Stimulated activated CD4-positive, alpha-beta T cell treated with anti-CD3 and anti-CD28 coated beads, Interleukin-12 subunit alpha, Interleukin-12 subunit beta, amount 100 ng/mL, for 48 hours (primary cell): ENCODE measurements at places on chromosomes 1 and 21.

- DNase-seq = no peak
These were observed 126.0 kb downstream of the SYF2 start for GRCh38 chr1:25106352-25106751.

DNA sequence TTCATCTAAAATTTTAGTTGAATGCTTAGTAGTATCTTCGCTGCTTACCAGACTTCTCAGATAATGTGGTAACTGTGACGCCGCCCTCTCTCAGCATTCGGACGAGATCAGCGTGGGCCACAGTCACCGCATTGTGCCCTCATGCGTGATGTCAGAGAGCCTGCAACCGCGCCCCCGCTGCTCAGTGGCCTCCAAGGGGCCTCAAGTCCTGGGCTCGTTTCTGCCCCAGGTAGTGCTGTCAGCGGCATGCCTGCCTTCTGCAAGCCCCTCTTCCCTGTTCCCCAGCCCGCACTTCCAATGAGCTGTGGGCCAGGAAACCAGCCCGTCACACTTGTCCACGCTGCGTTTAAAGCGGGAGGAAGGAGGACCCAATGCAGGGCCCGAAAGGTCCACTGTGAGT lies 61.6 kb upstream of the TRAPPC10 start:
- DNase-seq = no peak

- no peak for DNase-seq
These were observed 129.9 kb upstream of the KCNK2 start for GRCh38 chr1:214952648-214953047.

GRCh38 chr1:168243198-168243597 lies 17.4 kb downstream of the SFT2D2 start:
- no peak for DNase-seq

GRCh38 chr1:147413110-147413605 lies 128.1 kb upstream of the BCL9 start:
- DNase-seq = no peak

GRCh38 chr1:10204003-10204642 lies 6.2 kb upstream of the KIF1B start:
- DNase-seq = no peak

DNA sequence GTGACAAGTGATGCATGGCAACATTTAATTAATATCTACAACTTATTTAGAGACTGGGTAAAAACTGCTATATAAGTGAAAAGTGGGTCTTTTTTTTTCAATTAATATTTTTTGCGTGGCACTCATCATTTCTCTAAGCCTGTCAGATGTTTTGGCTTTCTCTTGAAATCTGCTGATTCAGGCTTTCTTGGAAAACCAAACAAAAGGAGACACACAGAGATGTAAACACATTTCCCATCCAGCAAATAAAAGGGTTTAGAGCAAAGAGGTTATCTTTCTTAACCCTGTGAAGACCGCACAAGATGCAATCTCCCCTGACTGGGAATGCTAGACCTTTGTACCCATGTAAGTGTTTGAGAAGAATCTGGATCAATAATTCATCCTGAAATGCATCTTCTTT lies 48.7 kb upstream of the PLXNA2 start:
- DNase-seq = no peak

DNA sequence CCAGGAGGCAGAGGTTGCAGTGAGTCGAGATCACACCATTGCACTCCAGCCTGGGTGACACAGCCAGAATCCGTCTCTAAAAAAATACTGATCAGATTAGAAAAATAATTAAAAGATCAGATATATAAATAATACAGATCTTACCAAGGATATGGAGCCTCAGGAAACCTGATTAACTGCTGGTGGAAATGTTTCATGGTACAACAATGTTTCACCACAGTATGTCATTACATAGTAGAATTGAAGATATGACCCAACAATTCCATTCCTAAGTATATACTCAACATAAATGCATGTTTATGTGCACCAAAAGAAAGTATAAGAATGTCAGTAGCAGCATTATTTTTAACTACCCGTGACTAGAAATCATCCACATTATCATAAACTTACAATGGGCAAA lies 41.7 kb downstream of the CD53 start:
- no peak for DNase-seq
